ENCODE measurements at places on chromosomes 6 and 20.
A peak's percentile ranks its signal among the peaks of the same experiment; 100 is the strongest.

DNA sequence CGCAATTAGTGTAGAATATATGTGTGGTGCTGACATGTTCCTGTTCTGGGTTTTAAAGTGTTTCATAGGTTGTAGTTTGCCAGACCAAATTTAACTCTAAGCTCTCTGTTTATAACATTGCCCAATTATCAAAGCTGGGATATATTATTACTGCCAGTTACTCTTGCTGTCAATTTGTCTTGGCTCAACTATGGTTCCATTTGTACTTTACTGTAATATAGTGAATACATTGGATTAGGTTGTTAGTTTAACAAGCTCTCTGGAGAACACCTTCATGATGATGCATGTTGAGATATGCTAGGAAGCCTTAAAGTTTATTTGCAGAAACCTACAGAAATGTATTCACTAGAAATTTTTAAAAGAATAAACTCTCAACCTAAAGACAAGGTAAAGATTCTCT is 259.6 kb downstream of the ZFAND3 start:
- no peak for DNase-seq

GRCh38 chr6:8785223-8785622 is 349.9 kb upstream of the SLC35B3 start:
- no peak for DNase-seq

GRCh38 chr20:18701969-18702368 is 111.6 kb upstream of the SCP2D1 start:
- no peak for DNase-seq

GRCh38 chr20:10672624-10673127 is 1.1 kb downstream of the JAG1 start:
- DNase-seq = peak; percentile 34

DNA sequence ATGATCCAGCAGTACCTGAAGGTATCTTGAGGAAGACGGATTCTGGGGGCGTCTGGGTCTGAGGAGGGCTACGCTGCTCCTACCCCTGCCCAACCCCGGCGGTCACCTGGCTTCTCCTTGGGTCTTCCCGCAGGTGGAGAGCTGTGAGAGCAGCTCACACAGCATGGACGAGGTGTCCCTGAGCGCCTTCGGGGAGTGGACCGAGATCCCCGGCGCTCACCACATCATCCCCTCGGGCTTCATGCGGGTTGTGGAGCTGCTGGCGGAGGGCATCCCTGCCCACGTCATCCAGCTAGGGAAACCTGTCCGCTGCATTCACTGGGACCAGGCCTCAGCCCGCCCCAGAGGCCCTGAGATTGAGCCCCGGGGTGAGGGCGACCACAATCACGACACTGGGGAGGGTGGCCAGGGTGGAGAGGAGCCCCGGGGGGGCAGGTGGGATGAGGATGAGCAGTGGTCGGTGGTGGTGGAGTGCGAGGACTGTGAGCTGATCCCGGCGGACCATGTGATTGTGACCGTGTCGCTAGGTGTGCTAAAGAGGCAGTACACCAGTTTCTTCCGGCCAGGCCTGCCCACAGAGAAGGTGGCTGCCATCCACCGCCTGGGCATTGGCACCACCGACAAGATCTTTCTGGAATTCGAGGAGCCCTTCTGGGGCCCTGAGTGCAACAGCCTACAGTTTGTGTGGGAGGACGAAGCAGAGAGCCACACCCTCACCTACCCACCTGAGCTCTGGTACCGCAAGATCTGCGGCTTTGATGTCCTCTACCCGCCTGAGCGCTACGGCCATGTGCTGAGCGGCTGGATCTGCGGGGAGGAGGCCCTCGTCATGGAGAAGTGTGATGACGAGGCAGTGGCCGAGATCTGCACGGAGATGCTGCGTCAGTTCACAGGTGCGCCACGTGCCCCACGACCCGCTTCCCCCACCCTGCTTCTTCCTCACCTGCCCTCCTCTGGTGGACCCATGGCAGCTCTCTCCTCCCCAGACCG is 166.9 kb upstream of the RNF24 start:
- DNase-seq = no peak

- DNase-seq = no peak
Measured at GRCh38 chr6:106549521-106549920, 79.8 kb downstream of the RTN4IP1 start.

DNA sequence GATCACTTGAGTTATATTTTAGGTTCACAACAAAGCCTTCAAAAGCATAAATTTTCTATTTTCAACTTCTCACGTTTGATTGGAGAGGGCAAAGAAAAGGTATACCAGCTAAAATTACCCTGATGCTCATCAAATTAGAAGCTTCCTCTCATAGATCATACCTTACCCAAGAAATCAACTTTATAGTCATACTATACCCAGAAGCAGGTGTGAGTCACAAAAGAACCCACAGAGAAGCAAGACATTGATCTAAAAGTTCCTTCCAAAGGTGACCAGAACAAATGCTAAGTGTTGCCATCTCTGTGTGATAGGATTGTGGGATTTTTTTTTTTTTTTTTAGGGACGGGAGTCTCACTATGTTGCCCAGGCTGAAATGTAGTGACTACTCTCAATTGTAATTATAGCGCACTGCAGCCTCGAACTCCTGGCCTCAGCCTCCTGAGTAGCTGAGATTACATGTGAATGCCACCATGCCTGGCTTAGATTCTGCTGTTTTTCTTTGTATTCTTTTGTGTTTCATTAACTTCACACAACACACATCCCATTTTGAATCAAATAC is 3.3 kb downstream of the EIF2S2 start:
- DNase-seq = no peak

DNA sequence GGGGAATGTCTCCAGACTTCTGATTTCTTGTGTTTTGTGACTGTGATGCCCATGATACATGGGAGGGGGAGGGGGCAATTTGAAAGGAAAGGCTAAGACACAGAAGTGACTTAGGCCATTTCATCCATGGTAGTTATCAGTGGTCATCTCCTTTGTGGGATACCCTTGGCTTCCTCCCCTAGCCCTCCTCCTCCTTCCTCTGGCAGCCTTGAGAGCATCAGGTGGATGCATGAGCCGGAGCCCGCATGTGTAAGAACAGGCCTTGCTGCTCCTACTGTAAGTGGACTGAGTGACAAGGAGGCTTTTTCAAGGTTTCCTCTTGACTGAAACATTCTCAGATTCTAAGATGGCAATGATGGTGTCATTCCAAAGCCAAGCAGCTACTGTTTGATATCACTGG is 874 bp downstream of the CD83 start:
- DNase-seq = no peak

- DNase-seq = no peak
Measured at GRCh38 chr6:92376691-92377090, 1042.7 kb downstream of the EPHA7 start.

DNA sequence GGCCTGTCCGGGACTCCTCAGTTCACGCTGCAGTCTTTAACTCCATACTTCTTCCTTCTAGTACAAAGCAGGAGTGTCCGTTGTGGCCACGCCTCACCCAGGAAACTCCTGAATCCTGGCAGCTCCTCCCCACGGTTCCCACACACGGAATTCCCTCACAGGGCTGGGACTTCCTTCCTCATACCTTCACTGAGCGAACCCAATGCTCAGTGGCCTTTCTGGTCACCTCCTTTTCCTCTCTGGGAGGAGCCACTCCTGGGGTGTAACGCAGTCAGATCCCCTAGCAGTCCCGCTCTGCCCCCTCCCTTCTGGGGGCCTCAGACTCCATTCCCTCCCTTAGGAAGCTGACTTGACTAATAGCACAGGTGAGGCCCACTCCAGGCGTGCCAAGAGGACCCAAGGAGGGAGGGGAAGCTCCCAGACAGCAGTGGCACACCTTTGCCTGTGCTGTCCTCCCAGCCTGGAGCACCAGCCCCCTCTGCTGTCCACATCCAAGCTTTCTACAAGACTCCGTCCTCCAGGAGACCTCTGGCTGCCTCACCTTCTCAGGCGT is at the start of gene SLC52A3:
Gene SLC52A3, minus strand, starts transcription at position 75 of the 553 bp plus-strand sequence. CDS start 2,726 bp downstream, outside the sequence.
- no peak for DNase-seq

- no peak for DNase-seq
Measured at GRCh38 chr20:10863337-10864060, 189.7 kb upstream of the JAG1 start.

DNA sequence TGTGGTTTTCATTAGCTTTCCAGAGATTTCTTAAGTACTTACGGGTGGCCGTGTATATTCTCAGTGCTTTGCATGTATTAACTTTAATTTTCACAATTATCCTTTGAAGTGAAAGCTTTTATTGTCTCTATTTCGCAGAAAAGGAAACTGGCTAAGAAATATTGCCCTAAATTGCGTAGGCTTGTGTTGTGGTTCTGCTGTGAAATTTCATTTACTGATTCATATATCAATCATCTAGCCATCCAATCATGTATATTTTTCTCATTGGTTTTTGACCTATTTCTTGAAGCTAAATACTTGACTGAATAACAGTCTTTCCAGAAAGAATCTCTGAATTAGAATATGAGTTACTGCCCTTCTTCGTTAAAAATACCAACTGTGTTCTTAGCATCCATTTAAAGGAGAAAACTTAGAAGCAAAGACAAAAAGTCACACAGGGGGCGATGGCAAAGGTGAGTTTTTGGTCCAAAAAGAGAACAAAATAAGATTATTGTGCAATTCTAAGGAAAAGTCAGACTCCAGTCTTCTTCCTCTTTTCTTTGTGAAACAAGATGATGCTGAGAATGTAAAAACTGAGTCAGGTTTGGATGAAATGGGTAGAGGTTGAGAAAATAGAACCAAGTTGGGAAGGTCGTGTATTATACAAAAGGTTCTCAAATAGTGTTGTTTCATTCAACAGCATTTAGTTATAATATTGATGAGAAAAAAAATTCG is 1.4 kb downstream of the CYB5R4 start:
- DNase-seq = peak; percentile 40

DNA sequence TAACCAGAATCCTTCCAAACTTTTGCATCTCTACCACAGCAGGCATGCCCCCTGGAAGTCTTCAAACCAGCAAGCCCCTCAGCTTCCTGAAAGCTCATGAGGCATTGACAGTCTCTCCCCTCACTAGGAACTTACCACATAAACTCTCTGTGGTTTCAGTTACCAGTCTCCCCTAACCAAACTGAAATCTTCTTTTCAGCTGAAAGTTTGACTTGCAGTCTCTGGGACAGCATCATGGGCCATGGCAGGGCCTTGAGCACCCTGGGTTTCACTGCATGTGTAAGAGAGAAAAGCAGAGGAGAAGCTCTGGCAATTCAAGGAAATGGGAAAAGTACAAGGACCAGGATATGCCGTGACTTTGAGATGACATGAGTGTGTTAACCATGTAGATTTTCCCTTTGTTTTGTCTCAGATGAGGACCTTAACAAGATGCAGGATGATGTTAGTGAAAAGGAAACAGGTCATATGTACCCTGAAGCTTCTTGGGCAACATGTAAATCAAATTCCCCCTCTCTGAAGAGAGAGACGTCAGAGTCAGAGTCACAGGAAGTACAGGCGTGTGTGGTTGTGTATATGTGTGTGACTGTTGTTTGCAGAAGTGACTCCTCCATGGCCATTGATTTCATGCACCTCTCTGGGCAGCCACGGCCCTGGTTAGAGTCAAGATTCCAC is 106.3 kb downstream of the TNFRSF21 start:
- DNase-seq = peak; percentile 60

GRCh38 chr6:160535270-160535669 is 128.8 kb downstream of the LPA start:
- no peak for DNase-seq

DNA sequence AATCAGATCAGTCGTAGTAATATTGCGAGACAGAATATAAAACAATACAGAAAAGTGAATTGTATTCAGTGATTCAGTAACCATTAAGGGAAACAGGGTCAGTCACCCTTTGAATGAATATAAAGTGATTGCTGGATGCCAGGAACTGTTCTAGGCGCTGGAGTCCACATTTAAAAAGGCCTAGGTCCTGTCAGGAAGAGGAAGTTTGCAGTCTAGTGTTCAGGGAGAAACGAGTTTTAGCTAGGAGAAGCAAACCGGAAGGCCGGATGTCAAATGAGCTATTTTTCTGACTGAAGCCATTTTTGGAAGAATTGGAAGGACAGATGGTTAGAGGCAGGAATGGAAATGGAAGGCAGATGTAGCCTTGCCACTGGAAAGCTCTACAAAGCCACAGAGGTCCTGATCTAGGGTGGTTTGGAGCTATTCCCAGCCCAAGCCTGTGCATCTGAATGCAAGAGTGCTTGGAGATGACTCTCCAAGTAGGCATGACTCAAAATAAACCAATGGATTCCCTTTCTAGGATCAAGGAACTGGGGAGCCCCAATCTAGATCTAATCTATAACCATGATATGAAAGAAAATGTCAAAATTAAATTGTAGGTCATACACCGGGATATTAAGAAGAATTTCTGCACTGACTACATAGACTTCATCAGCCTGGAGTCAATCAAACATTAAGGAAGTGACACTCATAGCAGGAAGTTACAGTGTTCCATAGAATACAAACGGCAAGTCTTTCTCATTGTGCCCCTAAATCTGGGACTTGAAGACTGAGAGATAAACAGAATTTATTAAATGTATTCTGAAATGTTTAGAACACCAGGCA is 36.8 kb upstream of the CDKAL1 start:
- peak; percentile 27 for DNase-seq

DNA sequence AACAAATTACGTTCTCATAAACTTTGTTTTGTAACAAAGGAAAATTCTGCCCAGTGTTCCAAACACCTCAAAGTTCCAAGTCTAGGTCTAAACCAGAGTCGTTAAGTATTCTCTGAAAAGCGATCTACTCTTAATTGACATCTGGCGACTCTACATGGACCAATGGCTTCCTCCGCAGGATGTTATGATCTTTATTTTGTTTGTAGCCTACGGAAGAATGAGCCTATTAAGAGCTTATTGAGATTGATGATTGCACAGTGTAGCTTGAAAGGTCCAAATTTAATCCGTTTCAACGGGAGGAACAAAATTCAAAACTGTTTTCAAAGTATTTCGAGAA is 61.1 kb downstream of the FAM217A start:
- peak; percentile 43 for DNase-seq

DNA sequence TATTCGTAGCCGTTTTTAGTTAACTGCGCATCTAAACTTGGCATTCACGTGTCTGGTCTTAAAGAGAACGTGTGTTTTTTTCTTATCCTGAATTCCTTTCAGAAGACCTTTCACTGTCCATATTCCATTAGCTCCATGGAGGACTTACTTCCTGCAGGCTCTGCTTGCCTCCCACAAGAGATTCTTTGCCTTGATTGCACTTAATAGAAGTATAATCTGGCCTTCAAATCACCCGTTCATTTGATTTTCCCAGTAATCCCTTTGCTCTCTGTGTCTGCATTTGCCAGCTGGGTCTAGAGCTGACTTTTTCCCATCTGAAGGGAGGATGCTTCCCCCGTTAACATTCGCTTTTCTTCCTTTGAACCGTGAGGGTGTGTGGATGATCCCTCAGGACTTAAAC is 79.5 kb downstream of the RNF182 start:
- no peak for DNase-seq

GRCh38 chr6:39184906-39185580 is 44.2 kb downstream of the KCNK5 start:
- no peak for DNase-seq

DNA sequence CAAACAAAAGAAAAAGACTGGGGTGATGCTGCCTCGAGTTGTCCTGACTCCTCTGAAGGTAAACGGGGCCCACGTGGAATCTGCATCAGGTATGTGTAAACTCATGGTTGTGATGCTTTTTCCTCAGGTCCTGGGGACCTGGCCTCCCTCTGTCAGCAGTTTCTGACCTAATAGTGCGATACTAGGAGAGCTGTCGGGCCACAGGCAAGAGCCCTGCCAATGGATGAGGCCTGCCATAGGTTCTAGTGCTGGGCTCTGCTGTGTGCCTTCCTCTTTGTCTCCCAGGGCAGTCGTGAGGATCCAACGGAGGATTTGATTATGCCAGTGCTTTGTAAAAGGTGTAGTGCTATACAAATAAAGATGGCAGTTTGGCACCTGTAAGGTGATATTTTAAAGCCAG is 71.2 kb downstream of the ASXL1 start:
- DNase-seq = no peak

Data from MV-4-11 (cell line).